ENCODE measurements at places on chromosomes 5 and 9. TPM values are rescaled to one million over a fixed set of nuclear protein-coding genes. Genes with fewer than 3 reads are reported as not detected.

ACSL6 gene
- 0.73 TPM for total RNA-seq

DNA sequence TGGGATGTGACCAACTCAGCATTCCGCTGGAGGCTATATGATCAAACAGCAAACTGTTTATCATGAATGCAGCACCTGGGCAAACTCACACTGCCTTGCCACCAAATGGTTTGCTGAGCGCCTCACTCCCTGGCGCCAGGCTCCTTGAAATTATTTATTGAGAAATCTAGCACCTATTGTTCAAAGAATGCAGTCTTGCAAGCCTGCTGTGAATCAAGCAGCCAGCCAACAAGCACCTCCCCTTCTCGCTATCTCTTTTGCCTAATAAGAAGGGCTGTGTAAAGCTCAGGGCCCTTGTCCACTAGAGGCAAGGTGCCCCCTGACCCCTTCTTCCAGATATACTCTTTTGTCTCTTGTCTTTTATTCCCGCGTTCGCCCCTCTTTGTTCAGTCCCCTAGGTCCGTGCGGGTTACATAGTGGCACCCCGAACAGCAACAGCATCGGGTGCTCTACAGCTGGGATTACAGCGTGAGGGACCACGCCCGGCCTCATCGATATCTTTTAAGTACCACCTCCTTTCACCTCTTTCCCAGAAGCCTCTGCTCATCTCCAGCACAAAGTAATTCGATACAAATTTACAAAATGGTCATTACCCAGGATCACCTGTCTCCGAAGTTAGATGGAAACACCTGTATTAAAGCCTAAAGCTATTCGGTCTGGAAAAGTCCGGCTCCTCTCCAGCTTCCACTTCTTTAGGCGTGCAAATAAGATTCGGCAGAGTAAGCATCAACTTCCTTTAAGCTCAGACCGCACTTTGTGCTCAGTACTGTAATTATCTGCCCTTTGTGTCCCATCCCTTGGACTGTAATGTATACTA, 896 bp downstream of the RIGI start:
- H3K4me1 ChIP-seq = no peaks in the 10 kb centered on the region
- peaks cover under 1% of the 10 kb centered on the region for H3K36me3 ChIP-seq
- DNase-seq = peak; percentile 75
- no peak overlapping the region for H3K27ac ChIP-seq
- H3K4me3 ChIP-seq = peak overlapping the region; percentile 89
- no peaks in the 10 kb centered on the region for H3K27me3 ChIP-seq

- peaks cover 16% of the 10 kb centered on the region for H3K27me3 ChIP-seq
- no peak overlapping the region for H3K27ac ChIP-seq
- no peaks in the 10 kb centered on the region for H3K4me1 ChIP-seq
Measured at GRCh38 chr5:150765799-150766169, 7.0 kb upstream of the DCTN4 start.

DNA sequence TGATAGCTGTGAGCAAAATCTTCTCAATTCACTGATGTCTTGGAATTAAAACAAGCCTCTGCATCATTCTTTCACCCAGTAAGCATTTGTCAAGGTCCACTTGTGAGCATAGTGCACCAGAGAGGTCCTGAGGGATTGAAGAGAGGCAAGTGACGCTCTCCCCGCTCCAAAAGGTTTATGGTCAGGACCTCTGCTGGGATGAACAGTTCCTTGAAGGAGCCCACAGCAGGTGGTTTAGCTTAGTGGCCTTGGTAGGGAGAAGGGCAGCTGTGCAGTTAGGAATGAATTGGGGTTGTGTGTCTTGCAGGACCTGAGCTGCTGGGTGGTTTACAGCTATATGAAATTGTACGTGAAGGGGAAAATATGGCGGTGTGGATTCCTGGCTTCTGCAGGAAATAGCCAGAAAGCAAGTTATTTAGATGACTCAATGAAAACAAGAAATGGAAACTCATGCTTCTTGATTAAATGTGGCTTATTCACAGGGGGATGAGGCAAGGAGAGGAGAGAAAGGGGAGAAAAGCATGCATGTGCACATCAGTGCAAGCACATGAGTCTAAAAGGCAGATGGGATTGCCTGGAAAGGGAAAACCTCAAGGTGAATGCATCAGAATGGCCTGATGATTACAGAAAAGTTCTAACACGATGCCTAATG, 42.0 kb downstream of the SUB1 start:
- H3K27me3 ChIP-seq = no peaks in the 10 kb centered on the region
- no peak for DNase-seq
- H3K27ac ChIP-seq = no peak overlapping the region
- H3K36me3 ChIP-seq = no peaks in the 10 kb centered on the region

WNT8A gene
- 0.88 TPM for total RNA-seq

DNA sequence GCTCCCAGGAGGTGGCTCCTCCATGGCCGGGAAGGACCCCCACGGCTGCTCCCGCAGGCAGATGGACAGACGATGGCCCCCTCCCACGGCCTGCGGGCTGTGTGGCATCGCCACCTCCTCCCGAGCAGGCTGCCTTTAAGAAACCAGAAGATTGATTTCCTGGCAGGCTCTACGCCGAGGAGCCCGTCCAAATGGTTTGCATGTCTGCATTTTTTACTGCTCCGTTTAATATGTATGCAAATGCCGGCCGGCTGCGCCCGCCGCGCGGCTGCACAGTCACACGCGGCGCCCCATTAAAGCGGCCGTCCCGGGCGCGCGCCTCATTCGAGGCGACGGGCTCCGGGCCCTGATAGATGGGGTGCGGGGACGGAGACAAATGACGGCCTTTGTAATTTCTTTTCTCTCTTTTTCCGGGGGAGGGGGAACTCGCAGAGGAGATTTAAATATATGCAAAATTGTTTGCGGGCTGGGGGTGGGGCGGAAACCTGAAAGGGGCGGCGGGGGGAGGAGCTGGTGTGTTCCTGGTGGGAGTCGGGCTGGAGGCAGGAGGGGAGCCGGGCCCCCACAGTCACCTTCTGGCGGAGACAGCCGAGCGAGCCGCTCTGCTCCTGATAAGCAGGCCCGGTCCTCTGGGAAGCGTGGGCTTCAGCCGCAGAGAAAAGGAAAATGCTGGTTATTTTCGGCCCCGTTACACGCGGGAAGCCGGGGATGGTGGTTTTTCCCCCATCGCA, 158.7 kb upstream of the IER5L start:
- H3K27me3 ChIP-seq = no peaks in the 10 kb centered on the region
- H3K27ac ChIP-seq = peak overlapping the region; percentile 92
- H3K4me3 ChIP-seq = peak overlapping the region; percentile 66
- DNase-seq = peak; percentile 82
- no peaks in the 10 kb centered on the region for H3K36me3 ChIP-seq
- peaks cover 4% of the 10 kb centered on the region for H3K4me1 ChIP-seq

WDR38 gene
- total RNA-seq = not detected

- DNase-seq = peak; percentile 54
- H3K27ac ChIP-seq = peak overlapping the region; percentile 42
- no peak overlapping the region for H3K4me3 ChIP-seq
- H3K27me3 ChIP-seq = no peaks in the 10 kb centered on the region
Measured at GRCh38 chr5:142295960-142296860, 28.6 kb downstream of the SPRY4 start.

- no peaks in the 10 kb centered on the region for H3K27me3 ChIP-seq
- DNase-seq = no peak
- no peak overlapping the region for H3K4me3 ChIP-seq
Measured at GRCh38 chr9:84153885-84154284, 173.3 kb downstream of the RMI1 start.

DNA sequence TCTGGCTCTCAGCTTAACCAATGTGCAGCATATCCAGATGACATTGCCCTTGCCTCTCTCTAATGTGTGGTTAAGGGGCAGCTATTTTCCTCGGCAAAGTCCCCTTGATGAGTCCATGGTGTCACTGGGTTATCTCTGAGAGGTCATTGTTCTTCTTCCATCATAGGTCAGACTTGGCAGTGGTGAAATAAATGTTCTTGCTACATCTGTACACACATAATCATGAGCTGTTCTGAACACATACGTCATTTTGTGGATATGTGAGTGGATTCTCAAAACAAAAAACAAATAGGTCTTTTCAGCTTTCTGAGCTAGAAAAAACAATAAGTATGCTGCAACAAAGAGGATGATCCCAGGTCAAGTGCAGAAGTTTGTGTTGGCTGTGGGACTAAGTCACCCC, 134.7 kb upstream of the PTPN3 start:
- DNase-seq = no peak
- no peak overlapping the region for H3K27ac ChIP-seq
- H3K27me3 ChIP-seq = peaks cover 32% of the 10 kb centered on the region
- no peak overlapping the region for H3K4me3 ChIP-seq

THBS4 gene
- 54.1 TPM for total RNA-seq

DNA sequence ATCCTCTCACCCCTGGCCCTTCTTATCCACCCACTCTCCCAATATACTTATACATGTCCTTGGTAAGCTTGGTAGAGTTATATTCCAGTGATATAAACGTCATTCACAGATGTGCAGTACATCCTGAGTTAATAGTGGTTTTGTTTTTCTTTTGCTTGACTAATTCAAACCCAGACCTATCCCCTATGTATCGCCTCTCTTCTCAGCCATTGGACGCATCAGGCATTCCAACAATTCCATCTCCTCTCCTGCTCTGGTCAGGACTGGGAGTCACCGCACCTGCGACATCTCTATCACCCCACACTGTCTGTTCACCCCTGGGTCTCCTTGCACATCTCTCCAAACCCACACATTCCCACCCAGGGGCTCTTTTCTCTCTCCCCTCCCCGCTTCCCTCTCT, 21.9 kb upstream of the IRX2 start:
- no peak overlapping the region for H3K27ac ChIP-seq
- H3K4me1 ChIP-seq = no peaks in the 10 kb centered on the region
- H3K4me3 ChIP-seq = no peak overlapping the region

GRCh38 chr9:4590430-4591122, 71.5 kb upstream of the PLPP6 start:
- DNase-seq = no peak
- no peaks in the 10 kb centered on the region for H3K4me1 ChIP-seq
- no peak overlapping the region for H3K4me3 ChIP-seq
- H3K27me3 ChIP-seq = no peaks in the 10 kb centered on the region

DNA sequence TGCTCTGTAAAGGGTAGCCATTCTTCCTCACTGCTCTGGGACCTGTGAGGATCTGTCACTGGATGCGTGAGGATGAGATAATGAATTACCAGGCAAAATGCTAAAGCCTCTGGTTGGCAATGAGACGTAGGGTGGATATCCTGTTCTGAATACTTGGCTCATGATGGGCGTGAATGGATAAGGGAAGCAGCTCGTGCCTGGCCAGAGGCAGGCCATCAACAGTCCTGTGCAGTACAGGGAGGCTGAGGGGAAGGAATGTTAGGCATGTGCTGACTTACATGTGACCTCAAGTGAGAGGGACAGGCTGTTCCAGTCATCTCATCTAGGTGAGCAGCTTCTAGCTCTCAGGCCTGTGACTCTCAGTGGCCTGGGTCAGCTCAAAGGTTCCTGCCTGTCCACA, 172.8 kb downstream of the CARTPT start:
- peak; percentile 82 for DNase-seq
- H3K27ac ChIP-seq = no peak overlapping the region
- H3K4me1 ChIP-seq = no peaks in the 10 kb centered on the region
- H3K4me3 ChIP-seq = no peak overlapping the region

- H3K27me3 ChIP-seq = no peaks in the 10 kb centered on the region
- H3K4me3 ChIP-seq = no peak overlapping the region
- peaks cover 98% of the 10 kb centered on the region for H3K36me3 ChIP-seq
- peaks cover 7% of the 10 kb centered on the region for H3K4me1 ChIP-seq
- no peak overlapping the region for H3K27ac ChIP-seq
Measured at GRCh38 chr5:132883261-132883834, 9.9 kb downstream of the LEAP2 start.

DNA sequence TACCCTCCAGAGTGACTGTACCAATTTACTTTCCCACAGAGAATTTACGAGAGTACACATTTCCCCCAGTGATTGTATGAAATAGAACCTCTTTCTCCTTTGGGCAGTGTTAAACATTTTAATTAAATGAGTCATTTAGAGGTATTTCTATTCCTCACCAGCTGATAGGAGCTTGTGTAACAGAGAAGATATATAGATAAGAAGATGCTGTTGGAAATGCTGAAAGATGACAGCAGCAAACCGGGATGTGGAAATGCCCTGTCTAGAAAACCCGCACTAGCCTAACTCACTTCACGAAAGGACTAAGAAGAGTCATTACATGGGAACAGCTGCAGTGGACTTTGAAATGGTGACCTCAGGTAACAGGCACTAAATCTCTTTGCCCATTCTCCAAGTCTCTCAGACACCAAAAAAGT, 68.3 kb downstream of the LPAR1 start:
- no peak overlapping the region for H3K27ac ChIP-seq
- peaks cover 5% of the 10 kb centered on the region for H3K4me1 ChIP-seq
- peak overlapping the region; percentile 30 for H3K4me3 ChIP-seq
- H3K27me3 ChIP-seq = no peaks in the 10 kb centered on the region

GRCh38 chr5:42751044-42751443, 5.6 kb upstream of the CCDC152 start:
- no peak for DNase-seq
- no peaks in the 10 kb centered on the region for H3K4me1 ChIP-seq
- no peaks in the 10 kb centered on the region for H3K36me3 ChIP-seq
- no peak overlapping the region for H3K4me3 ChIP-seq
- no peaks in the 10 kb centered on the region for H3K27me3 ChIP-seq
- H3K27ac ChIP-seq = no peak overlapping the region

EIF4E1B gene
- 1.1 TPM for total RNA-seq
